ENCODE measurements at places on chromosomes 6 and 20.
A peak's percentile ranks its signal among the peaks of the same experiment; 100 is the strongest.

GRCh38 chr6:85402071-85402470 lies 47.8 kb upstream of the NT5E start:
- DNase-seq = no peak

DNA sequence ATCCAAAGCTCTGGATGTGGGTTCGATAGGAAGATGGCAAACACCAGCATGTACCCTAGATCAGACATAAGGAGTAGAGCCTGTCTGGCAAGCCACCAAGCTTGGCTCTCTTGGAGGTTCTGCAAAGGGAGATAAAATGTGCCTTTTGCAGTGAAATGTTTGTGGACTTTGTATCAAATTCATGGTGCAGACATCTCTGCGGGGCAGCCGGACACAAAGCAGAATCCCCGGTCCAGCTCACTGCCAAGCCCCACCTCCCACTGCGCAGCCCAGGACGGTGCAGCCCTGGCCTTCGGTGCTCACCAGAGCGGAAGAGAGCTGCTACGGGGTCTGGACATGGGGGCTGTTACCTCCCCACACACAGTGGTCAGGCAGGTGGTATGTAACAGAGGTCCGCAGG lies 333.6 kb upstream of the JARID2 start:
- no peak for DNase-seq

GRCh38 chr6:133254552-133255228 lies 13.5 kb downstream of the EYA4 start:
- DNase-seq = no peak

- no peak for DNase-seq
Measured at GRCh38 chr6:7535498-7535897, 6.0 kb upstream of the DSP start.

DNA sequence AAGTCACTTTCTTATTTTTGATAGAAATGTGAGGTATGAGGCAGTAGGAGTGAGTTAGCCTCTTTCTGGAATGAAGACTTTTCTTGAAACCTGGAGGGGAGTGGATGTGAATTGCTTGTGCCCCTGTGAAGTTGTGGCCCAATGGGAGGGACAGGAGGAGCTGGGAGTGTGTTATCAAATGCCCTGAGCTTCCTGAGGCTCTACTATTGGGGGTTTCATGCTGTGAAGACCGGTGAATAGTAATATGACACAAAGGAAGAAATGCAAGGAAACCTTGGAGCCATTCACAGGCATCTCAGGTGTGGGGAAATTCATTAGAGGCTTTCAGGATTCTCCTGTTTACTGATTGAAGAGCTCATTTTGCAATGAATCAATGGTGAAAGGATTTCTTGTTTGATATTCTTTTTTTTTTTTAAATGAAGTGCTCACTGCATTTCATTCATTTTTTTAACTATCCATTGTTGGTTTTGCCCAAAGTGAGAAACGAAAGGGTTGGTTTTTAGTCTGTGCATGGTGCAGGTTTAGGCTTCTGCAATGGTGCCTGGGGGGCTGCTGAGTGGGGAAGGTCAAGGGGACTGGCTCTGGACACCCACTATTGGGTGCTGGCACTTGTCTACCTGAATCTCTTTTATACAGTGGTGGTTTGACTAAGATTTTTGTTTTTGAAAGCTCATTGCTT lies 8.2 kb downstream of the RNF144B start:
- DNase-seq = no peak

- peak; percentile 22 for DNase-seq
Measured at GRCh38 chr6:111888928-111889695, 15.9 kb upstream of the FYN start.

DNA sequence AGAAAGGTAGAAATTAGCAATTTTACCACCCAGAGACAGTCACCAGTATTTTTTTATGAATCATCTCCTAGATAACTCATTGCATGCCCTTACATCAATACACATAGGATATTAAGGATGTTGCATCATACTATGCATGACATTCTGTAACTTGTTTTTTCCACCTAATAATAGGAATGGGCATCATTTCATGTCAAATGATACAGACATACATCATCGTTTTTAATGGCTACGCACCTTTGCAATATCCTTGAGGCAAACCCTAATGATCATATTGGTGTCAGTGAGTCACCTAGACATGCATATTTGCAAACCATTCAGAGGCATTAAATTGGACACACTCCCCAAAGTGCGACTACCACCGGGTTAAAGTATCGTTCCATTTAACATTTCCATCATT lies 309.7 kb upstream of the AGPAT4 start:
- no peak for DNase-seq

GRCh38 chr6:139124887-139125672 lies 9.8 kb upstream of the HECA start:
- DNase-seq = no peak

DNA sequence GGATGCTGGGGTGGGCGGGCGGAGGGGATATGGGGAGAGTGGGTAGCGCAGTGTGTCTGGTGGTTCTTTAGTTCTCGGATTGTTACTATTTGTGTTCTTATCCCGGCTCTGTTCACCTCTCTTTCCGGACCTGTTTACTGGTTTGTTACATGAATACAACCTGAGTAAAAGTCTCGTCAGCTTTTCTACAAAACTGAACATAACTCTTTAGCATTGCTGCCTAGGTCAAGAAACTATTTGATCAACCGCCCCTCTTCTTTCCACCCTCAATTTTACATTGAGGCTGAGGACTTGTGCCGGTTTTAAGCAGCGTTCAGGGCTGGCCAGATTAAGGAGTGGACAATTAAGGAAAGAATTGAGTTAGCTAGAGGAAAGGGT lies 625 bp downstream of the ABT1 start:
- no peak for DNase-seq

DNA sequence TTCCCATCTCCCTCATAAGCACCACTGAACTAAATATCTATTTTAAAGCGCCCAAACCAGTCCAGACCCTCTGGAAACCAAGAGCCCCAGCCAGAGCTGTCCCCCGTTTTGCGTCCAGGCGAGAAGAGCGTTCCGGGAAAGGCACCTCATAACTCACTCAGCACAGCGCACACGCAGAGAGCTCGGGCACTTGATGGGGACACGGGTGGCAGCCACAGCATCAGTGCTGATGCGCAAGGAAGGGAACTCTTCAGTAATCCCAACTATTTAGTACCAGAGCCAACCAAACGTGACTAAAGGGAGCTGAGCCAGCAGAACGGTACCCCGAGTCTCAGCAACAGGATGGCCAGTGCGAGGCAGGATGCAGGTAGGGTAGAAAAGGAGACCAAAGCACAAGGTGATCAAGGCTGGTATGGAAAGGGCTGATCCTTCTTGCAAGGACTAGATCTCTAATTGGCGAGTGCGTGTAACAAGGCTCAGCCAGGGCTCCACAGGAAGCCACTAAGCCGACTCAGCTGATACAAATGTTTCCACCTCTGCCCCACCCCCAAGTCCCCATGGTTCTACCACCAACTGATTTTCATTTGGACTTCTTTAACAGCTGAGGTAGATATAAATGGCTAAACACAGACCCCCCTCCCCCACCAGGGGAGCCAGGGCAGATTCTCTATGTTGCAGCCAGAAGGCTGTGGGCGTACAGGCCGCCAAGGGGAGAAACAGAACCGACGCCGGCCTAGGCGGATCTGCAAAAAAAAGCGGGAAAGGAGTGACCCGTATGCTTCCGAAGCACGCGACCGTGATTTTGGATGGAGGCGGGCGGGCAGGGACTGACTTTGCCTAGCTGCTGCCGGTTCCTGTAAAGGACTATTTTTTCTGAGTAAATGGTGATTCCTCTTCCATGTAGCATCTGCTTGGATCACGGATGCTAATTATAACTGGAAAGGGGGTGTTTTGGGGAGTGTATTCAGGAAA lies 183.5 kb upstream of the COL21A1 start:
- no peak for DNase-seq

Measured in NCI-H1105 treated with DMSO at 0.1 percent for 48 hours (cell line).